ENCODE measurements at places on chromosomes 7 and 10. TPM values are rescaled to one million over a fixed set of nuclear protein-coding genes. Genes with fewer than 3 reads are reported as not detected.

DNA sequence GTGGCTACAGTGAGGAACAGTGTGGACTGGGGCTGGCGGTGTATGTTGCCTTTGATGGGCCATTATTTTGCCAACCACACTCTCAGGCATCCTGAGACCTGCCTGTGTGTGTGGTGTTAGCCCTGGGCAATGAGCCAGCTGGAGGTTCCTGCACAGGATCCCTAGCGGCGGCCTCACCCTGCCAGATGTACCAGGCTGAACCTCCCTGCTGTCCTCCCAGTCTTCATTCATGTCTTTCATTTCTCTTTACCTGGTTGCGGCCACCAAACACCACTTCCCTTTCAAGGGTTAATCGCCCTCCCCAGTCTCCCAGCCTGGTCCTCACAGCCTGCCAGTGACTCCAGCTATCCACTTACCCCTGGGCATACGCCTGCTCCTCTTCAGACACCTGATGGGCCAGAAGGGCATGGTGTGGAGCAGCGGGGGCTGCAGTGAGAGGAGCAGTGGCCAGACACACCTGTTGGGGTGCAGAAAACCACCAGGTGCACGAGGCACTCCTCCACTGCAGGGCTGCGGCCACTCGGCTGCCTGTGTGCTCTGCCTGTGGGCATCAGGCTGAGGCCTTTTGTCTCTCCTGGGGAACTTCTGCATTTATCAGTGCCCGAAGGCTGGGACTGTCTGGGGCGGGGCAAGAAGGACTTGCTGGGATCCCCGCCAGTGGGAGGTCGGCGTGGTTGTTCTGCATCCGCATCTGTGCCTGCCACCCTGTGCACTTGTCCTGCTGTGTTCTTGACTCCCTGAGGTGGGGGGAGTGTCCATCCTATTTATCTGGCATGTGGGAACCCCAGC lies 111.6 kb downstream of the ARHGAP22 start:
- H3K27me3 ChIP-seq = no peaks in the 10 kb centered on the region
- H3K4me3 ChIP-seq = no peak overlapping the region
- no peak overlapping the region for H3K27ac ChIP-seq
- no peak for DNase-seq
- no peaks in the 10 kb centered on the region for H3K36me3 ChIP-seq

DNA sequence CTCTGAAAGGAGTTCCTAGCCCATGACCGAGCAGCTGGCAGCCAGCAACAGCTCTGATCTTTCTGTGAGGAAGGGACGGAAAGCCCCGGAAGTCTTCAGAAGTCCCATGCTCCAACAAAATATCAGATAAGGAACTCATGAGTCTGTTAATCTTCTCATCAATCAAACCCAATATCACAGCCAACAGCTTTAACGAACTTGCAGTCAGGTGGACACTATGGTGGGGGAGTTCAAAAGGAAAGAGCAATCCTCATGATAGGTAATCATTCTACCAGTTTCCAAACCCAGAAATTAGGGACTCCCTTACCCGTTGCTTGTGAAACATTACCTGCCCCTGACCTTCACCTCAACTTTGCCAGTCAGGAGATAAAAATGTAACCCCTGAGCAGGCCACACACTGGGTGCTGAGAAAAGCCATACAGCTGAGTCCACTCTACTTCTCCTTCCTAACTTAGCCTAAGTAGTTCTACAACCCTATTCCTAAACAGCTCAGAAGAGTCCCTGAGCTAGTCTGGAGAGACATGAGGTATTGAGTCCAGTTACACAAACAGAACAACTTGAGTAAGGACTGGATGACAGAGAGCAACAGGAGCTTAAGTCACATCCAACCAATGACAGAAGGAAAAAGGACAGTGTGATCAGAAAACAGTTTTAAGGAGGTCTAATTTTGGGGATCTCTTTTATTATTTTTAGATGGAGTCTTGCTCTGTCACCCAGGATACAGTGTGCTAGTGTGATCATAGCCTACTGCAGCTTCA lies 2.2 kb downstream of the NDST2 start:
- H3K27me3 ChIP-seq = no peaks in the 10 kb centered on the region
- peaks cover 59% of the 10 kb centered on the region for H3K36me3 ChIP-seq
- peaks cover 12% of the 10 kb centered on the region for H3K4me1 ChIP-seq
- no peak for DNase-seq
- H3K27ac ChIP-seq = no peak overlapping the region
- no peak overlapping the region for H3K4me3 ChIP-seq

DNA sequence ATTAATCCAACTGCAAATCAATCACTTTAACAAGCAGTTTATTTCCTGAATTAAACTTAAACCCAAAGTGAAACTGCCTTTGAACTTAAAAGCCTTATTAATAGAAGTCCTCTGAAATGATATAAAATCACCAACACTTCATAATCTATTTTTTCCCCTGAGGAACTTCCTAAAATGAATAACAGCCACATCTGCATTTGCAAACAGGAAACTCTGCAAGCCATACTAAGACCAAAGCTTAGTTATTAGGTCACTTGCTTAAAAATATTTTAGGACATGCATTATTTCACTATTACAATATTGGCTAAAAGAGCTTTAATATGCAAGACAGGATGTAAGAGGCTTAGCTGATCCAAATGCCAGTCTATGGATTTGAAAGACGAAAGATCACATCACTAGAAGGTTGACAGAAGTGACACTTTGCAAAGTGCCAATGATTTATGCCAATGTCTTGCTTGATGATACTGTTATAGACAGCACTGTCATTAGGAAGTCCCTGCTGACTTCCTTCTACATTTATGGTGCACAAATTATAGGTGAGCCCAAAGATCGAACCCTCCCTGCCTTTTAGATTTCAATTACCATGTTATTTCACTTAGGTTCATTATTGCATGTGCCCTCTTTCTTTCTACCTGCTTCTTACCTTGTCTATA lies 99.9 kb upstream of the SKAP2 start:
- H3K27me3 ChIP-seq = no peaks in the 10 kb centered on the region
- no peak overlapping the region for H3K27ac ChIP-seq
- H3K4me3 ChIP-seq = no peak overlapping the region
- no peak for DNase-seq
- H3K36me3 ChIP-seq = no peaks in the 10 kb centered on the region
- no peaks in the 10 kb centered on the region for H3K4me1 ChIP-seq

DNA sequence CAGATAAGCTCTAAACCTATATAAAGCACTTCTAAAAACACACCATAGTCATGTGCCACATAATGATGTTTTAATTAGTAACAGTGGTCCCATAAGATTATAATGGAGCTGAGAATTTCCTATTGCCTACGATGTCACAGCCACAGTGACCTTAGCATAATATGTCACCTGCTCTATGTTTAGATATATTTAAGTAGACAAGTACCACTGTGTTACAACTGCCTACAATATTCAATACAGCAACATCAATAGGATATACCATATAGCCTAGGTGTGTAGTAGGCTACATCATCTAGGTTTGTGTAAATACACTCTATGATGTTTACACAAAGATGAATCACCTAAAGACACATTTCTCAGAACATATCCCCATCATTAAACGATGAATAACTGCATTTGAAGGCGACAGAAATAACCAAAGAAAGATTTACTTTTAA lies 24.5 kb downstream of the GPR22 start:
- peaks cover 5% of the 10 kb centered on the region for H3K4me1 ChIP-seq
- H3K4me3 ChIP-seq = no peak overlapping the region
- no peaks in the 10 kb centered on the region for H3K27me3 ChIP-seq
- H3K27ac ChIP-seq = no peak overlapping the region
- no peaks in the 10 kb centered on the region for H3K36me3 ChIP-seq

HOXA7 gene
- 8.0 TPM for total RNA-seq

RBP3 gene
- total RNA-seq = not detected

PAX4 gene
- total RNA-seq = not detected

Data from gastrocnemius medialis (tissue), 4 donors.